Esophagus mucosa (tissue), 1 donor: ENCODE measurements at places on chromosomes 1 and 21. TPM values are rescaled to one million over a fixed set of nuclear protein-coding genes. Genes with fewer than 3 reads are reported as not detected.

- no peak for ATAC-seq
Measured at GRCh38 chr1:190067592-190067991, 410.1 kb downstream of the BRINP3 start.

The GUCA2B gene
- total RNA-seq = not detected

- ATAC-seq = peak; percentile 52
Measured at GRCh38 chr1:89125240-89125912, 538 bp downstream of the GBP2 start.

The C8A gene
- not detected for total RNA-seq

GRCh38 chr21:26599261-26599660 lies 26.2 kb upstream of the CYYR1 start:
- ATAC-seq = no peak

The PDPN gene
- total RNA-seq = 19.9 TPM

DNA sequence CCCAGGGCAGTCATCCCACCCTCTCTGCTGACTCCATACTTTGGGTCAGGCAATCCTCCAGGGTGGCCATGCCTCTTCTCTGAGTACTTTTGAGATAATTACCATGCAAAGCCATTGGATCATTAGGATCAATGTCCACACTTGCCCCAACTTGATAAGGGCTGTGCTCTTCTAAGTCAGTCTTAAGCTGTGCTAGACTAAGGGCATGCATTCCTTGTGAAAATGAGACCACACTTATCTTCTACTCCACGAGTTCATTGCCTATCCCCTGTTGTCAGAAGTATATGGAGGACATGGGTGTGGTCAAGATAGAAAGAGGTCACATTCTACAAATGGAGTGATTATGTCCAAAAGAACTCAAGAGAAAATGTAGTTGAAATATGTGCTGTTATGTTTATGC lies 18.9 kb upstream of the SSX2IP start:
- no peak for ATAC-seq

DNA sequence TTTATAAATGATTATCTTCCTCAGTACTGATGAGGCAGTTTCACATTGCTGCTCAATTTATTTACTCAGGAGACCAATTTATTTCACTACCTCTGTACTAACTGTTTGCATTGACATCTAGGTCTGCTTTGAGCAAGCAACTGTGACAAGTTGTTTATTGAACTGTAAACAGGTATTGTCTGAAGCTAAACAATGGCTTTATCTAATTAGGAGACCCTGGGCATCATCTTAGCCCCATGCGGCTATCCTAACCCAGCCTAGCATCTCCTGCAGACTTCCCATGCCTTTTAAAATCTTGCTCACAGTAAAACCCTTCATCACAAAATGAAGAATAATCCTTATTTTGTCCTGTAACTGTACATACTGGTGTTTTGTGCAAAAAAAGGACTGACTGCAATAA lies 348.2 kb downstream of the RWDD3 start:
- no peak for ATAC-seq

DNA sequence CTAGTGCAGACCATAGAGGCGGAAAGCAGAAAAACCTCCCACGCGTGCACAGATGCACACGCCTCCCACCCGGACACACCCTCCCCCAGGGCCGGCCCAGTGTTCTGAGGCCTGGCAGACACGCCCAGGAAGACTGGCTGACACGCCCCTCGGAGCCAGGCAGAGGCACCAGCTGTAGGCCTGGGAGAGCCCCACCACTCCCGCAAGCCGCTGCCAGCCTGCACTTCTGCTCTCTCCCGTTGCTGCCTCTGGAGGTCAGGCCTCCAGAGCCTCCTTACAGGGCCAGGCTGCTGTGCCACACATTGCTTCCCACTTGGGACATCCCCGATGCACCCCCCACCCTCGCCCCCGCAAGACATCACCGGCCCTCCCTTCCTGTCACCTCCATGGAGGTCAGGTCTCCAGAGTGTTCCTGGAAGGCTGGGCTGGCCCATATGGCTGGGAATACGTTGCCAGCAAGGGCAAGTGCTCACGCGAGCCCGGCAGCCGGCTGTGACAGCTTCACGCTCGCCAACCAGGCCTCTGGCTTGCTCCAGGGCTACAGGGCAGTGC lies 40.4 kb downstream of the CASZ1 start:
- ATAC-seq = peak; percentile 93

DNA sequence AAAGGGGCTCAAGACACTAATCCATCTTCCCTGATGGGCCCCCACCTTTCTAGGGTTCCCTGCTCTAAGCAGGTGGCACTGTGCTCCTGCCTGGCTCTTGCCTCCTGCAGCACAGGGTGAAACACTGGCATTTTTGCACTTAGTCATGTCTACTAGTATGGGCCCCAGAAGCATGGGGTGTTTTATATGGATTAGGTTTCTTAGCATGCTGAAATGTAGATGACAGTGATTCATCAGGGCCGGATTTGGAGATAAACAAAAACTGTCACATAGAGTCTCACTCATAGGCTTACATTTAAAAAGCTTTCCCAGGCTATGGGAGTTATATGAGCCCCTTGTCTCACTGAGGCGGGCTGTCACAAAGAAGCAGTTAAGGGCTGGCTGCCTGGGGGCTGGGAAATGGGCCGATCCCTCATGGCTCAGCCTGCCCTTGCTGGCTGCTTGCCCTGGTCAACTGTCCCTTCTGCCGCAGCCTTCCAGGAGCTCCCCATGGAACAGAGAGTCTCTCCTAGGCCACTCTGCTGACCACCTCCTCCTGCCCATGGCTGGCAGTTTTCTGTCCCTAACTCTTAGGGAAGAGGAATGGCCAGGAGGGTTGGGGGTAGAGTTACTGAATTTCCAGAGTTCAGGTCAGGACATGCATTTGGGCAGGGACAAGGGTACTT lies 6.5 kb downstream of the GALNT2 start:
- peak; percentile 87 for ATAC-seq

DNA sequence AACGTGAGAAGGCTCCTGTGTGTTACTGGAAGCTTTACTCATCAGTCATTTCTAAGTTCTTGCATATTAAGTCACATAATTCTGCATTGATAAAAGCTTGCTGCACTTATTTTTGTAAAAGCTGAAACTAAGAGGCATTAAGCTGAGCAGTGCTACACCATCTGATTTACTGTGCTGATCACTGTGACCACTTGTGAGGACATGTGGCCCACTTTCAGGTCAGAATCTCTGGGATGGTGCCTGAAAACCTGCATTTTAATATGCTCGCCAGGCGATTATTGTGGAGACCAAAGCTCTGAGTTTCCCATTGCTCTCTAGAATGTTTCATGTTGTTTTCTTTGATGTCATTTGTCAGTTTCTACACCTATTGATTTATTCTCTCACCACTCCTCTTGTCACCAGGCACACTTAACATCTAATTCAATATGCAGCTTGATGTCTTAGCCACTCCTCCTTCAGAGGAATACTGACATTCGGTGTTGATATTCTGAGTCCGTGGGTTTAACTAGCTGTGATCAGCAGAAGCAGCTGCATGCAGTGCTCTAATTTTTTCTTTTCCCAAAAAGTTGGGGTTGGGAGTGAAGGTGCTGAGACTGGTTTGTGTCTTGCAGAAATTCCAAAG lies 85.3 kb downstream of the RAVER2 start:
- no peak for ATAC-seq

The KCNK1 gene
- 21.9 TPM for total RNA-seq

GRCh38 chr1:94279038-94279437 lies 41.7 kb upstream of the ARHGAP29 start:
- ATAC-seq = no peak

GRCh38 chr1:117527566-117528102 lies 78.2 kb upstream of the TENT5C start:
- no peak for ATAC-seq

- ATAC-seq = no peak
Measured at GRCh38 chr1:221509575-221510355, 232.1 kb downstream of the DUSP10 start.

GRCh38 chr21:42493109-42494060 lies 2.6 kb downstream of the RSPH1 start:
- ATAC-seq = no peak

DNA sequence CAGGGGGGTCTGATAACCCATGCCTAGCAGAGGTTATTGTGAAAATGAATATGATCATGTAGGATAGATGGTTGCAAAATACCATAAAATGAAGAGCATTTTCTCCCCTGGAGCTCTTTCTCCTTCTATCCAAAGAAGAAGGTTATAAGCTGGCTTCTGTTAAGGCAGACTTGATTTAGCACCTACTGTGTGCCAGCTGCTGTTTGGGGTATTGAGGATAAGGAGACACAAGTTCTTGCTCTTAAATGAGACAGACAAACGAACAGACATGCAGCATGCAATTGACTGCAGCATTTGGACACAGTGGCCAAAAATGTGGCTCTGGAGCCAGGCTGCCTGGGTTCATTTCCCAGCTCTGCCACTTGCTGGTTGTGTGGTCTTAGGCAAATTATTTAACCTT lies 39.8 kb upstream of the ID3 start:
- no peak for ATAC-seq

DNA sequence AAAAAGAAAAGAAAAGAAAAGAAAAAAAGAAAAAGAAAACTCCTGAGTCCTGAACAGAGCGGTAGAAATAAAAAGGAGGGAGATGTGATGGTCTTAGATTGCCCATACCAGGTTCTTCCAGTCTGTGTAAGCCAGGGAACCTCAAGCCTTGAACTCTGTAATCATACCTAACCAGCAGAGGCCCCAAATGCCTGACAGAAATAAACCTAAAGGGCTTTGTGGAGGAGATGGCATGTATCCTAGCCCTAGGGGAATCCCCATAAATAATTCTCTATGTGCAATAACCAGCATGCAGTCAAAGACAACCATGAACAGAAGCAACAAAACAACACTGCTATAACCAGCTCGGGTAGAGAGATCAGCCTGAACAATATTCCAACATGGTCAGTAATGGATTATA lies 40.4 kb downstream of the USP48 start:
- ATAC-seq = no peak

- ATAC-seq = peak; percentile 56
Measured at GRCh38 chr1:209435654-209436566, 147.6 kb upstream of the CAMK1G start.

- no peak for ATAC-seq
Measured at GRCh38 chr21:42174173-42174572, 44.8 kb upstream of the ABCG1 start.

GRCh38 chr1:112735752-112736151 lies 20.6 kb upstream of the PPM1J start:
- ATAC-seq = peak; percentile 85

GRCh38 chr1:9687120-9687873 lies 35.8 kb downstream of the PIK3CD start:
- peak; percentile 29 for ATAC-seq

The KRTAP13-1 gene
- not detected for total RNA-seq

The OR2T29 gene
- not detected for total RNA-seq

DNA sequence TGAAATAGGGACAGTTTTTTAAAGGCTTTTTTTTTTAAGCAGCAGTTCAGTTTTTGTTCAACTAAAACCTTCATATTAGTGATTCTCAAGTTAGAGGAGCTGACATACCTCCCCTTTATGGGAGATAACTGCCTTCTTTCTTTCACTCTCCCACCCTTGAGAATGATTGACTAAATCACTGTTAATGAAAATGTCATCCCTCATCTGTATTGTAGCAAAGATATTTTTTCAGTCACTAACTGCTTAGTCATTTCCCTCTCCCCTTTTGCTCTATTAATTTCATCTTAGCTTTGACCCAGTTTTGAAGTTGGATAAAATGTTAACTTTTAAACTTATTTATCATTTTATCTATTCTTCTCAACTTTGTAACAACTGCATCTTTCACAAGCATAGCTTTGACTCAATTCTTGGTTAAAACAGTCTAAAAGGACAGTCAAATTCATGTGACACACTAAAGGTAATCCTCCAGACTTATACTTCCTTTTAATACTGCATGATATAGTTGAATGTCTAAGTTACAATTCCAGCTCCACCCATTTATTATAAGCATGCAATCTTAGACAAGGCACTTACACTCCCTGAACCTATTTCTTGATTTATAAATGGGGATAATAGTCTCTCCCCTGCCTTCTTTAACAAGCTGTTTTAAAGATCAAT lies 17.1 kb downstream of the CAPZA1 start:
- peak; percentile 67 for ATAC-seq

- no peak for ATAC-seq
Measured at GRCh38 chr1:221704306-221704705, 37.6 kb downstream of the DUSP10 start.

The PCNX2 gene
- 11.5 TPM for total RNA-seq

DNA sequence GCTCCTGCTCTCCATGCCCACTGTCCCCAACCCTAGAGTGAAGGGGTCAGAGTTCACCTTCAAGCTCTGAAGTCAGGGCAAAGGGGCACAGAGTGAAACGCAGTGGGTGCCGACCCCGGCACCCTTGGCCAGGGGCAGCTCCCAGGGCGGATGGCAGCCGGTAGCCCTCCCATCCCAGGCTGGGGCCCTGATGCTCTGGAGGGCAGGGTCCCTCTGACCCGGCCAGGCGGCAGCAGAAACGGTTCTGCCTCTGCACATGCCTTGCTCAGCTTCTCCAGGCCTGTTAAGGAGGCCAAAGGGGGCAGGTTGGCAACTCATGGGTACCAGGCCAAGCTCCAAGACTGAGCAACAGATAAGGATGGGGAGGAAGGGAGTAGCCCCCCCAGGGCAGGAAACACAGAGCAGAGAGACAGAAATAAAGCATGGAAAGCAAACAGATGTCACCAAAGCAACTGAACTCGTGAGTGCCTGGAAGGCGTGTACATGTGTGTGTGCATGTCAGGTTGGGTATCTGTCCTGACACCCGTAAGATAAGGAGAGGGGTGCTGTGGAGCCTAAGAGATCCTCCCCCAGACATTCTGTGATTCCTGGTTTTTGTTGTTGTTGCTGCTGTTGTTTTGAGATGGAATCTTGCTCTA lies 112.3 kb upstream of the IFFO2 start:
- ATAC-seq = no peak

The OR2L3 gene
- total RNA-seq = not detected

DNA sequence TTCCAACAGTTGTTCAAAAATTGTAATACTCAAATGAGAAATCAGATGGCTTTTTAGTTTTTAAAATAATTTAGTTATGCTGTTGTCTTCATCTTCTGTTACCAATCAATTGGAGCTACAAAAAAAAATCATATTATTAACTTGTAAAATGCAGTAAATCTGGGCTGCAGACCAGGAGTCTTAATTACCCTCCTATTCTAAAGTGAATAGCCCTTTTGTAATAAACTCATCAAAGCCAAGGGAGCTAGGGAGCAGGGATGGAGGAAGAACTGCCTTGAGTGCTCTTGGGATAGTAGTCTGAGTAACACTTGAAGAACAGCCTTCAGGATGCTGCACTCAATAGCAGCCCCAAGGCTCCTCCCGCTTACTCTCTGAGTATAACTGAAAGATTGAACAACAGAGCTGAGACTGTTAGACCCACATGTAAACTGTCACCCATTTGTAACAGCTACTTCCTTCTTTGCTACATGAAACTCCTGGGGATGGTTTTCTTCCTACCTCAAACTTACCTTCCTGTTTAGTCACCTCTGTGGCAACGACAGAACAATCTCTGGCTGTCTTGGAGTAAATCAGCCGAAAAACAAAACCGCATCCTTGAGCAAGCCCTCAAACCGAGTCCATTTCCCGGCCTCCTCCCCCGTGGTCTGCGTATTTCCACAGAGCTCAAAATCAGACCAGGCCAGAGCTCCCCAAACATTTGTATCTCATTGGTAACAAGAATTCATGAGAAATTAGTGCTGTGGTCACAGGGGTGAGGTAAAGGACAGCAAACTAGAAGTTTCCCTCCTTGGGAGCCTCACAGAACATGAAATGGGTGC lies 55.9 kb downstream of the CD58 start:
- ATAC-seq = peak; percentile 62
